ENCODE measurements at places on chromosomes 11 and 22.
A peak's percentile ranks its signal among the peaks of the same experiment; 100 is the strongest.

- DNase-seq = peak; percentile 40
These were observed 30.4 kb downstream of the TPBGL start for GRCh38 chr11:75270896-75271418.

- DNase-seq = no peak
These were observed 564.4 kb upstream of the LUZP2 start for GRCh38 chr11:23932485-23932898.

- peak; percentile 39 for DNase-seq
These were observed 56.6 kb upstream of the LIN7C start for GRCh38 chr11:27563201-27563600.

DNA sequence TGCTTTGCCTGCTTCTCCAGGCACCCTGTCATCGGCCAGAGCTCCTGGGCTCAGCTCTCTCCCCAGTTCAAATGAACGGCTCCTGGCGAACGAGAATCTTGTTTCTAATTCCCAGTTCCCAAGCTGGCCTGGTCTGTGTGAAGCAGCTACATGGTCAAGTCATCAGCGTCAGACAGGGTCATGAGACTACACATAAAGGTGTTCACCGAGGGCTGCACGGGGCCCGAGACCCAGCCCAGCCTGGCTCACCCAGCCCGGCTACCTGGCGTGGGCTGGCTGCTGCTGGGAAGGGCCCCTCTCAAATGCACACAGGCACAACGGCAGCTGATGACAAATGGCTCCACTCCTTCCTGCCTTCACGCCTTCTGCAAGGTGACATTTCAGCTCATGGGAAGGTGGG, 14.6 kb upstream of the CELSR1 start:
- DNase-seq = no peak

- no peak for DNase-seq
These were observed 615 bp upstream of the NFAM1 start for GRCh38 chr22:42432818-42433217.

DNA sequence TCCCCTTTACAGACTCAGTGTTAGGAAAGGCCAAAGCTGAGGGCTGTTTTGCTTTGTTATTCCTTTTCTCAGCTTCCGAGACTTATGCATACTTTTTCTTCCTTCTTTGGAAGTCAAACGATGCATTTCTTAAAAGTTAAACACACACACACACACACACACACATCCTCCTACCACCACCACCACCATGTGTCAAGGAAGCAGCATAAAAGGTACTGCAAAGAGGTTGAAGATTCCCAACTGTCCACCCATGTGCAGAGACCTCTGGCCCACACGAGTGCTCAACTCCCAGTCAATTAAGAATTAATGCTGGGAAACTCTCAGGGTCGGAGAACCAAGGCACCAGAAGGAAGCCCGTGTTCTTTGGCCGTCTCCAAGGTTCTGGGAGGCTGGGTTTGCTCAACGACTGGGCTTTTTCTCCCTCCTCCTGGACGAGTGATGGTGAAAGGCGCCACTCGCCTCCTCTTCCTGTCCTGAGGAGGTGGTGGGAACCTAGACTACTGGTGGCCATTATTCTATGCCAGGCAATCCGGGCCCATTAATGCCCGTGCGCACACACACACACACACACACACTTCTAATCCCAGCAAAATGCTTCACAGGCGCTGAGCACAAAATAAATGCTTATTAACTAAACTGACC, 15.1 kb downstream of the MN1 start:
- DNase-seq = no peak

DNA sequence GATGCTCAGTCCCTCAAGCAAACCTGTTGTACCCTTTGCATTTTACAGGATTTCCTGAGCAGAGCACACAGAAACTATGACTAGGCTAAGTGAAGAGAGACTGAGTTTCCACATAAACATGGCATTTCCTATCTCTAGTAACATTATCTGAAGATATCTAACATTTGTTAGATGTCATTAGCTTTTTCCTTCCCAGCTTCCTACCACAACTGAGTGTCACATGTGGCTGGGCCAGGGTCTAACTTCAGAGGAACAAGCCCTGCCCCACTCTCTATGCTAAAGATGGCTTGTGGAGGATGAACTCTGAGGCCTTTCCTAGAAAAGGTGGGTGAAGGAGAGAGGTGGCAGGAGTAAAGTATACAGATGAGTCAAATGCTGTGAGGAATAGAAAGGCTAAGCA, 16.5 kb downstream of the C22orf42 start:
- no peak for DNase-seq

- no peak for DNase-seq
These were observed 181.0 kb downstream of the GRIA4 start for GRCh38 chr11:105790840-105791239.

- DNase-seq = peak; percentile 84
These were observed 176.1 kb upstream of the NCAM1 start for GRCh38 chr11:112785149-112785548.

Measured in AG08395 (cell line).